ENCODE measurements at places on chromosomes 1 and 21.

DNA sequence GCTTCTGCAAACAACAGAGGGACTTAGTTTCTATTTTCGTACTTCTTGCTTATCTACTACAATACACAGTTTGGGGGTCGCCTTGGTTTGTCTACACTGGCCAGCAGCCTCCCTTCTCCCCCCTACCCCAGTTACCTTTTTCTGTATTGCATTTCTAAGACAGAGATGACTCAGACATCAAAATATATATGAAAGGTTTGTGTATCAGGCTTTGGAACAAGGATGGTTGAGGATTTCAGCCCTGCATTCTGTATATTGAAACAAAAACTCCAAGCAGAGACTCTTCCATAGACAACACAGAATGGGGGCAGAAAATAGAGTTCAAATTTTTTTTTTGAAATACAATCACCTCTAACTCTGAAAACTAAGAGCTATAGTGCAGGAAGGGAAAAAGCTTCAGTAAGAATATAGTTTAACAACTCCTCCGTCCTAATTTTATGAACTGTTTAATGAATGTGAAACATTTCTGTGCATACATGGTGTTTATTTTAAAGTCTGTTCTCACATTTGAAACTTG lies 1.9 kb downstream of the SAMD13 start:
- DNase-seq: peak; percentile 62

DNA sequence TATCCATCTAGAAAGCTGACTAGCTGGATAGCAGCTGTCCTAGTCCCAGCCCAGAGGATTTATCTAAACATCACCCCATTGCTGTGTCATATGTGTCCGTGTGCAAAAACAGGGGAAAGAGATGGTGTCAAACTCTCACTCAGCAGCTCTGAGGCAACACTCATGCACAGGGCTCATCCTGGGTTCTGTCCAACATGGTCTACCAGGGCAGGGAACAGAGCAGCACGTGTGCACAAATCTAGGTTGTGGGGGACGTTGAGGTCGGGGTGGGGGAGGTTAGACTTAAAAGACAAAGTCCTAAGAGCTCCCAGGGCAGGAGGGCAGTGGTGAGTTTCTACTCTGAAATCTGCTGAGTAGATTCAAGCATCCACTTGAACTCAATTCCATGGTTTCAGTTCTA lies 16.2 kb downstream of the PI4KB start:
- DNase-seq: no peak

DNA sequence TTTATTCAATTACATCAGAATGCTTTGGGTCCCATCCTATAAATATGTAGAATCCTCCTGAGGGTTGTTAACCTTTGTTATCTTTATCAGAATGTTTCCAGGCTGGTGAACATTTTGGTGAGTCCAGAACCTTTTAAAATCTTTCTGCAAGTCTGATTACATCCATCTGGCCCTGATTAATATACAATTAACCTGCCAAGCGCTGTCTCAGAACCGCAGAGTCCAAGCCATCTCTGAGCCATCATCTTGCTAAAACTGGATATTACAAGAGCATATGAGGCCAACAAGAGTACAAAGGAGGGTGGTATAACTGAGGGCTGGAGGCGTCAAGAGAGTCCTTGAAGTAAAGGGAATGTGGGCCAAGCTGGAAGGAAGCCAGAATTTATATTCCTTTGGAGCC lies 88.6 kb upstream of the ZC3H11B start:
- no peak for DNase-seq

GRCh38 chr1:73943270-73943669 lies 254.7 kb downstream of the LRRIQ3 start:
- DNase-seq: no peak

- peak; percentile 25 for DNase-seq
Observed at GRCh38 chr1:12600880-12601633, 17.0 kb downstream of the DHRS3 start.

DNA sequence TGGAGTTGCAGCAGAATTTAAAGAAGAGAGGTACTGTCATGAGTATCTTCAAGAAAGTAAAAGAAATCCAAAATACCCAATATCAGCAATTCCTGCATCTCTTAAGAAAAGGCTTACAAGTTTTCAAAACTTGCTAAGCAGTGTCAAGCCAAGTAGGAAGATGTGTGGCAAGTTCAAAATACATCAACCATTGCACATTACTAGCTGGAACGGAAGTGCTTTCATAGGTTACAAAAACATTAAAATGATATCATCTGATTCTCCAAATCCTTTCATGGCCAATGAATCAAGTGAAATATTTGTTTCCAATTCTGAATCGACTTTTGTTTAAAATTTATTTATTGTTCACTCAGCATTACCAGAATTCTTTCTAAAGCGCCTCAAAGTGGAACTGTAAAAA lies 5.7 kb upstream of the ABCA4 start:
- no peak for DNase-seq

- DNase-seq: peak; percentile 23
Observed at GRCh38 chr1:224592636-224593582, 23.2 kb upstream of the CNIH3 start.

DNA sequence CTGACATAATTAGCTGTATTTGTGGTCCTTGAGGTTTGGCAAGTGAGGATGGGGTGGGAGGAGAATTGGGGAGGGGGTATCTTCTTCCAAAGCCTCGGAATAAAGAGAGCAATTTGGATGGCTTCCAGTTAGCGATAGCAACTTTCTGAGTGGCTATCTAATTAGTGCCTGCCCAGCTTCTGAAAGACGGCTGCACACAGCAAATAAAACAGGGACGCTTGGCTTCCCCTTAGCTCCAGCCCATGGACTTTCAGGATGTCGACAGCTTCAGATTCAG lies 31.1 kb downstream of the KLHDC7A start:
- DNase-seq: no peak

DNA sequence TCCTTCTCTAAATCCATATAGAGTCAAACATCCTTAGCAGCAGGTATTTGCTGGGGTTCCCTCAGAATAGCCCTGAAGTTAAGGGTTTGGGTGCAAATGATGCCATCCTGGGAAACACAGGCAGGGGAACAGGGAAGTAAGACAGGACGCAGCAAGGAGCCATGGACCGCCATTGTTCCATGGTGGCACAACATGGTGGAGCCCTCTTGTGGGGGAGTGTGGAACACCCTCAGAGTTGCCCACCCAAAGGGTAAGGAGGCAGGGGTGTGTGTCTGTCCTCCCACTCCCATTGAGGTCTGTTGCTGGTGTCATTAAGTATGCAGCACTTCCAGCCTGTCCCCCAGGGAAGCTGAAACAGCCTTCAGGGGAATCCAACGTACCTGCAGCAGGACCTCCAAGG lies 20.4 kb upstream of the RCAN1 start:
- DNase-seq: no peak

- peak; percentile 89 for DNase-seq
Observed at GRCh38 chr1:183470147-183470960, 1.9 kb upstream of the SMG7 start.

- no peak for DNase-seq
Observed at GRCh38 chr1:171048014-171048413, 42.7 kb upstream of the FMO3 start.

DNA sequence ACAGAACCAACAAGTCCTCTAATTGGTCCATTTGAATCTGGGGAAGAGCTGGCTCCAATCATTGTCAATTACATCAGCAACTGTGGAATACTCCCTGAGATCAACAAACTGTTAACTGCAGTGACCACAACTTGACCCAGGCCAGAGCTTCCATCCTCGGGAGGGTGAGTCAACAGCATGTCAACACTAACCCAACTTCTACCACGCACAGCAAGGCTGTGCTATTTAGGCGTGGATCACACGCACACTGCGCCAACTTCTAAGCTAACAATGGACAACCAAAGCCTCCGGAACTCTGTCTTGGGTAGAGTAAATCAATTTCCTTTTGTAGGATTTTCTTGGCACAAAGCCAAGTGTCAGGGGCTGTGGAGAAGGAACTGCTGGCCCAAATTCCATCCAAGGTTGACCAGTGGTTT lies 30.4 kb downstream of the APP start:
- no peak for DNase-seq

- DNase-seq: no peak
Observed at GRCh38 chr1:84884671-84885389, 8.2 kb downstream of the LPAR3 start.

GRCh38 chr21:42688226-42688840 lies 34.9 kb downstream of the PDE9A start:
- DNase-seq: no peak

All from Kasumi-1 (cell line).